A549 treated with CORT108297 at 1 μM for 4 hours (cell line): ENCODE measurements at places on chromosomes 1 and 21. TPM values are rescaled to one million over a fixed set of nuclear protein-coding genes. Genes with fewer than 3 reads are reported as not detected.

Gene CYP4A11
- total RNA-seq = not detected in 5 replicates

Gene CFHR3
- 0.10 to 0.24 TPM (median 0.21 TPM) in 5 replicates for total RNA-seq

Gene TRNP1
- 150 to 235 TPM (median 212 TPM) in 5 replicates for total RNA-seq

Gene TPM3
- total RNA-seq = 424 to 619 TPM (median 471 TPM) in 5 replicates

Gene FABP3
- not detected in 5 replicates for total RNA-seq

Gene OR2T35
- total RNA-seq = not detected in 5 replicates
